GM12891 (cell line): ENCODE measurements at places on chromosomes 13 and 19.

- DNase-seq: no peak
These were observed 4.4 kb upstream of the CHAMP1 start for GRCh38 chr13:114309806-114310410.

DNA sequence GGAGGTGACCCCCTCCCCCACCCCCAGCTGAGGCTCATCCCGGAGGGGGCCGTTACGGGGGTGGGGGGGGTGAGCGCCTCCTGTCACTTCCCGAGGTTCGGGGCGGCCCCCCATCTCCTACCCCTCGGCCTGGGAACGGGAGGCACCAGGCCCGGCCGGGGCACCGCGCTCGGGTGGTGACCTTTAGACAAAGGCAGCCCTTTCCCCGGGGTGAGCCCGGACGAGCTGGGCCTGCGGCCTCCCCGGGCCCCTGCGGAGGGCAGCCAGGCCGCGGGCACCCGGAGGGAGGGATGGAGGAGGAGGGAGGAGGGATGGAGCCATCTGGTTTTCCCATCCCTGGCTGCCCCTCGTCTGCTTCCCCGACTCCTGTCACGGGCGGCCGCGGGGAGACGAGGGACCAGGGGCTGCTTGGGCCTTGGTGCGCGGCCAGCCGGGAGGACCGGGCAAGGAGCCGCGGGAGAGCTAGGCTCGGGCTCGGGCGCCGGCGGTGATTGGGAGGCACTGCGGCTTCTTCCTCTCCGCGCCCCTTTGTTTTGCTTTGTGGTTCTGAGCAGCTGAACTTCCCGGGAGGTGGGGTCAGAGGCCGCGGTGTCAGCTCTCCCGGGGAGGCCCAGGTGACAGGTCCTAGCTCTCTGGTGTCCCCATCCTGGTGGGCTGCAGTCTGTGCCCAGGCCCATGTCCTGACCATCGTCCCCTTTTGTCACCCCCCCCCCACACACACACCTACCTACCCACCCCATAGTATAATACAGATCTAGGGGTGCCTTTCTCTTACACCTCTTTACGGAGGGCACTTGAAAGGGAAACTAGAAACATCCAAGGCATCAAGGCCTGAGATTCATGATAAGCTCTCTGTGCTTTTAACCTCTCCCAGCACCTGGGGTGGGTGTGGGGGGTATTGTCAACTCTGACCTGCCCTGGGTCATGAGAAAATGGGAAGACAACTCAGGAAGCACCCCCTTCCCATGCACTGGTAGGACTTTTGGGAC lies 1.3 kb downstream of the BICRA start:
- DNase-seq: no peak

DNA sequence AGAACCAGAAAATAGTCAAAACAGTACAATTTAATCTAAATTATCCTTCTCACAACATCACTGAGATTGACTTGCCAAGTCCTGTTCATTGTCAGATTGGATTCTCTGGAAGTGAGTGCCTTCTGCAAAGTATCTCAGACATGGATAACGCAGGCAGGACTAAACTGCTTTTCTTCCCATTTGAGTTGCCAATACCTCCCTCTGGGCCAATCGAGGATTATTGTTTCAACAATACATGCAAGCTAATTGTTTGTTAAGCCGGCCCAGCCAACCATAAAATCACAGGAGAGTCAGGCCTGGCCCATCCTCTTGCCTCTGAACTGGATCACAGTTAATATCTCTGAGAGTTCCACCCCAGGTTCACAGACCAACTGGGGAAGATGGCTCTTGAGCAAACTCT lies 240.0 kb downstream of the ENOX1 start:
- DNase-seq: no peak

DNA sequence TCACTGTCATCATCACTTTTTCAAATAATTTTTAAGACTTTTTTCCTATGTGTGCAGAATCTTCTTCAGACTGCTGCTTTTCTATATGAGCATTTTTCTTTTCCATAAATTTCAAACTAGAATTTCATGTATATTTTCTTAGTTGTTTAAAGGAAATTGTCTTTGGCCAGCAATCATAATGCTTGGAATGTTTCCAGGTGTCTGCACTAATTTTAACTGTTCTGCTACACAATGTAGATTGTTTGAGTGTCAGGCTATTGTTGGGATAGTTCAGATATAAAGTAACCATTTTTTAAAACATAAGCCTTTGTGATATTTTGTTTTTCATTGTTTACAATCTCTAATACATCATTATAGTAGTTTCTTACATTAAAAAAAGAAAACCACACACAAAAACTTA lies 1418.5 kb downstream of the EFNB2 start:
- no peak for DNase-seq

- no peak for DNase-seq
These were observed 243.6 kb upstream of the CSNK1A1L start for GRCh38 chr13:37348916-37349643.
